ENCODE measurements at places on chromosomes 13 and 19.
A peak's percentile ranks its signal among the peaks of the same experiment; 100 is the strongest.

GRCh38 chr13:23074075-23074828, 106.5 kb upstream of the SGCG start:
- no peak for DNase-seq

DNA sequence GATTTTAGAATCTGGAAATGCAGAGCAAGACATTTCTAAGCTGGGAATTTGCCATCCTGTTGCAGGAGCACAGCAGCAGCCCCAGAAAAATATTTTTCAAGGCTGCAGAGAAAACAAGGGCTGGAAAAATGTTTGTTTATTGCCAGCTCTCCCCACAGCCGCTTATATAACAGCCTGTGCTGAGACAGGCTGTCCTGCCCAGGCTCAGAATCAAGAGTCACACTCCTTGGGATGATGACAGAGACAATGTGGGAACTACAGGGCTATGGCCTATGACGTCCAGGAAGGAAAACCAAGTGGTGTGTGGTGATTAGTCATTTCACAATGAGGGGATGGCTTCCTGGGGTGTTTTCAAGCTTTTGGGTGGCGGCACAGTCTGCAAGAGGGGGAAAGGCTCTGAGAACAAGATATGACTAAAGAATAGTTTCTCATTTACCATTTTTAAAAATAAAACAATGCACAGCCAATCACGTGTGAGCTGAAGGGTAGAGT, 136.3 kb upstream of the SERP2 start:
- DNase-seq = peak; percentile 92

DNA sequence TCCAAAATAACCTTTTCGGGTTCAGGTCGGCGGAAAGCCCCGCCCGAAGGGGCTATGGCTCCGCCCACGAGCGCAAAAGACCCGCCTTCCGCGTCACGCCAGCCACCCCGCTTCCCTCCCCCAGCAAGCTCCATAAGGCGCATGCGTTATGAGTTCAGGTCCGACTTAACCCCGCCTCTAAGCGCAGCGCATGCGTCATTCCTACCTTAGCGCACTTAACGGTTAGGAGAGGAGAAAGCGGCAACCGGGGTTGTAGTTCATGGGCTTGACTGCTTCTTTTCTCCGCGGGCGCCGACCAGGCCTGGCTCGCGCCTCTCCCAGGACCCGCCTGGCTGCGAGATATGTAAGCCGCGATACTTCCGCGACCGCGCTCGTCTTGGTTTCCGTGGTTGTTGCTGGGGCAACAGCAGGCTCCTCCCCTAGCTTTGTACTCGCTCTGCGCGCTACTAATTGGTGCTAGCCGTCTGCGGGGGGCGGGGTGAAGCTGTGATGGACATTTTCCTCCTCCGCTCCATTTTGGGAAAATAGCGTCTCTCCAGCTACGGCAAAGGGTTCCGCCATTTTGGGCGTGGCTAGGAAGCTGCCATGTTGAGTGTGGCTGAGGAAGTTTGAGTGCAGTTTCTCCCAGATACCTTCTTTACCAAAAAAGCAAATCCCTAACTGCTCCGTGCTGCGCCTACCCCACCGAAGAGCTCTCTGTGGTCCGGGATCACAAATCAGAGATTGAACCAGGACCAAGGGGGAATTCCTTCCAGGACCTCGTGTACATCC, at the start of gene B9D2:
B9D2 (minus strand) TSS at position 397 of the 771 bp plus-strand sequence. CDS start 630 bp downstream, outside the sequence.
- peak; percentile 92 for DNase-seq

GRCh38 chr19:15672580-15673175, at the start of gene CYP4F12:
Gene CYP4F12 (plus strand): TSS chr19:15673087. CDS start chr19:15673530, 443 bp downstream.
- no peak for DNase-seq

- no peak for DNase-seq
Measured at GRCh38 chr13:74978591-74978990, 503.4 kb downstream of the TBC1D4 start.

- DNase-seq = no peak
Measured at GRCh38 chr19:27774337-27774736, 1438.6 kb downstream of the UQCRFS1 start.

DNA sequence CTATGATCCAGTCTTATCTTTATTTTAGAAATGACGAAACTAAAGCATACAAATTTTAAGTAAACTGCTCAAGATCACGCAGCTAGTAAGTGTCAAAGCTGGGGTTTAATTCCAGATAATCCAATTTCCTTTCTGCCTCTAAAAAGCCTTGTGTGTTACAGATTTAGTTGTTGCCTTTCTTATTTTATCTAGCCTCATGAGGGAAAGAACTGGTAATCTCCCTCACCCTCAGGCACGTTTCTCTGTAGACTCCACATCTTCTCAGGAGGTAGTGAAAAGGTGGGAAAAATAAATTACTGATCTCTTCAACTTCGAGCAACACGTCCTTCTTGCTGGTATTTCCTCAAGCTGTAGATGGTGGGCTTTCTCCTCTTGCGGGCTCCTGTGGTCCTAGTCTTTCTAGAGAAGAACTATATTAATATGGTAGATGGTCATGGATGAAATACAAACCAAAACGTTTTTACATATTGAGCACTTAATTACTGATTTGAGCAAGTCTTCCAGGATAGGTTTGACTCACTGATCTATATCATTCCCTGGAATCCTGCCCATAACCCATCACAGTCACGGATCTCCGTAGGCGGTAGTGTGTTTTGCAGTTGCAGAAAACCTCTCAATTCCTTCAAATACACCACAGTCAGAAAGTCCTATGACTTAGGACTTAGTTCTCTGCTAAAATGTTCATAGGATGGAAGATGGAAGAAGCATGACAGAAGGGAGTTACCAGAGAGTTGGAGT, 519.5 kb downstream of the DCT start:
- peak; percentile 65 for DNase-seq

- DNase-seq = peak; percentile 87
Measured at GRCh38 chr13:99307648-99308339, 595 bp upstream of the GPR183 start.

DNA sequence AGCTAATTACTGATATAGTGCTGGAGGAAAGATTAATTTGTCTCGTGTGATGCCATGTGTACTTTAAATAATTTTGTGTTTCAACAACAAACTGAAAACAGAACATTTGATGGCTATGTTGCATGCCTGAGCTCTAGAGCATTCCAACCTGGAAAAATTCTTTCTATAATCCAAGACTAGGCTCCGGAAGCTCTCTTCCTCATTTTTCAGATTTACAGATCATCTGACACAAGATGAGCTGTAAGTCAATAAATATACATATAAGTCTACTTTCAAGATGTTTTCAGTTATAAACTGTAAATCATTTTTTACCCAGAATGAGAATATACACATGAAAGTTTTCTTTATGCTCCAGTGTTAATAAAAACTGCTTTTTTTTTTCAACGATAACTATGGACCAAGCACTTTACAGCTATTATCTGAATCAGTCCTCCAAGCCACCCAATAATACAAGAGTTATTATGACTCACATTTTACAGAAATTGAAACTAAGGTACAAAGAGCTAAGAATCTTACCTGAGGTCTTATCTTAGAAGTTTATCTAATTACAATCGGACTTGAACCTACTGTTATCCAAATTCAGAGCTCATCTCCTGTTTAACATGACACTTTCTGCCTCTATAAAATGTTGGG, 6.4 kb upstream of the FOXO1 start:
- DNase-seq = no peak

DNA sequence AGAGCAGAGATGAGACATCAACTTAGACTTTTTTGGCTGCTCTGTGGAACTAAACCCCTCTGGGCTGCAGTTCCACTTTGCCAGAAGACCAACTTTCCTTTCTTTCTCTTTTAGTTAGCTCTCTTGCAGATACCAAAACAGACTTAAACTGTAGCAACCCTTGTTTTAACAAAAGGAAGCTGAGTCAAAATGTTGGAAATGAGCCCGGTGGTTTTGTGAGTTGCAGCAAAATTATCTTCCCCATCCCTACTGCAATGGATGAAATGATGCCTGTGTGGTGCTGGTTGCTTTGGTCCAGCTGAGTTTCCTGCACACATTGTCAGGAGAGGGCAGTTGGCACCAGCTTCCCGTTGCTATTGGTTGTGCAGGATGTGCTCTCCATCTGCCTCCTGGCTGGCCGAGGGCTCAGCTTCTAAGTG, 115.3 kb downstream of the LRCH1 start:
- peak; percentile 91 for DNase-seq

- no peak for DNase-seq
Measured at GRCh38 chr13:33617055-33617454, 200.9 kb upstream of the RFC3 start.

- DNase-seq = peak; percentile 28
Measured at GRCh38 chr13:77492982-77493381, 42.5 kb upstream of the SCEL start.

GRCh38 chr13:101291646-101292515, 124.4 kb downstream of the NALCN start:
- no peak for DNase-seq

DNA sequence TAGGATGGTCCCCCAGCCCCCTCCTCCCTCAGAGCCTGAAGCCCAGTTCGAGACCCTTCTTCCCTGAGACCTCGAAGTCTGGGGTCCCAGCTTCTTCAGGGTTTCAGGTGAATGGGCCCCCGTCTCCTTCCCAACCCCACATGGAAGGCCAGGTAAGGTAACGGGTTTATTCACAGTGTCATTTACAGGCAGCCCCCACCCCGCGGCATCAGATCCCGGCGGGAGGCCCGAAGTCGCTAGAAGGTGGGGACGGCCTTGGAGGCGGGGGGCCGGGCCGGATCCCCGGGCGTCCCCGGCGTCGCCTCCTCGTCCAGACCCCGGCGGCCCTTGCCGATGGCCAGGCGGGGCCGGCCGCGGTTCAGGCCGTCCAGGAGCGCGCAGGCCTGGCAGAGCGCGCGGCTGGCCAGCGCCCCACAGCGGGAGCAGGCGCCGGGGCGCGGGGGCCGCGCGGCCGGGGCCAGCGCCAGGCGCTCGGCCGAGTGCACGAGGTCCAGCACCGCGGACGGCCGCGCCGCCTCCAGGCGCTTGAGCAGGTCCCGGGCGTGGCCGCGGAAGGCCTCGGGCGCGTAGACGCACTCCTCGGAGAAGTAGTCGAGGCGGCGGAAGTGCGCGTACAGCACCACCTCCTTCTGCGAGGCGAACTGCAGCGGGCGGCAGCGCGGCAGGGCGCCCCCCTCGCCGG, 9.7 kb downstream of the CTU1 start:
- DNase-seq = no peak

- no peak for DNase-seq
Measured at GRCh38 chr19:13228561-13228960, 78.3 kb downstream of the IER2 start.

DNA sequence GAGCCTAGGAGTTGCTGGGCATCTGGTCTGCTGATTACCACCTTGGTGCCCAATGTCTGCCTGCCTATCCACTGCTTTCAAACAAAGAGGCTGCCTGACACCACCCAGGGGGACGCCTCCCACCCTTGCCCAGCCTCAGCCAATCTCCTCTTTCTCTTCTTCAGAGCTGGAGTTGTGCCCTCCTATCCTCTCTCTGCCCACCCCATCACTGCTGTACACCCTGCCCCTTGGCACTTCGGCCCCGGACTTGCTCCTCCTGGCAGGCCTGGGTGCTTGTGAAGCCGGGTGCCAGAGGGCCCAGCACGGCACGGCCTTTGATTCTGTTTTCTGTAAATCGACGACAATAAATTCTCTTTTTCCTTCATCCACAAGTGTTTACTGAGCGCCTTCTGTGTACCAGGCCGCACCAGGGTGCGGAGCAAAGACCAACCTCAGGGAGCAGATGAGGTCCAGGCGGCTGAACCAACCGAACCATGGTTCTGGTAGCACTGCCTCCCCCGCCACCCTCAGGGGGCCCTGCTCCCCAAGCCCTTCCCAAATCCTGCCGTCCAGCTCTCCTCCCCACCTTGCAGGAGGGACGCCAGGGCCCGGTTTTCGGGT, 5.0 kb downstream of the RNF225 start:
- no peak for DNase-seq

- DNase-seq = no peak
Measured at GRCh38 chr13:94968040-94968756, 255.9 kb upstream of the SOX21 start.

DNA sequence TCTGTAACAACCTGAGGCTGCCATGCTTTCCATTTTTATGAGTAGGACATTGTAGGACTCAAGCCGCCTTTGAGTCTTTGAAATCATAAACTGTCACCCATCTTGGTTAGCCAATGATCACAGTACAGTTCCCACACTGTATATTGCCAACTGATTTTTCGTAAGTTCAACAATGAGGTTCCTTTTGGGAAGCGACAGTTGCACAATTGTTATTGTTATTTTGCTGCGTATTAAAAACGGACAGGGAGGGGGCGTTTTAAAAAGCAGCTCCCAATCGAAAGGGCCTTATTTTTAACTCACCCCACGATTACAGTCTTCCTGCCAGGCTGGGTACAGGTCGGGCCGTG, 601 bp downstream of the SLC46A3 start:
- no peak for DNase-seq

- DNase-seq = no peak
Measured at GRCh38 chr13:110455444-110455843, 106.1 kb downstream of the RAB20 start.

GRCh38 chr13:29005763-29006120, 185.6 kb downstream of the MTUS2 start:
- DNase-seq = no peak

GRCh38 chr19:55208880-55209692, at the start of gene PTPRH:
Gene PTPRH (minus strand): TSS chr19:55209501. CDS start chr19:55209433, 68 bp downstream.
- no peak for DNase-seq

DNA sequence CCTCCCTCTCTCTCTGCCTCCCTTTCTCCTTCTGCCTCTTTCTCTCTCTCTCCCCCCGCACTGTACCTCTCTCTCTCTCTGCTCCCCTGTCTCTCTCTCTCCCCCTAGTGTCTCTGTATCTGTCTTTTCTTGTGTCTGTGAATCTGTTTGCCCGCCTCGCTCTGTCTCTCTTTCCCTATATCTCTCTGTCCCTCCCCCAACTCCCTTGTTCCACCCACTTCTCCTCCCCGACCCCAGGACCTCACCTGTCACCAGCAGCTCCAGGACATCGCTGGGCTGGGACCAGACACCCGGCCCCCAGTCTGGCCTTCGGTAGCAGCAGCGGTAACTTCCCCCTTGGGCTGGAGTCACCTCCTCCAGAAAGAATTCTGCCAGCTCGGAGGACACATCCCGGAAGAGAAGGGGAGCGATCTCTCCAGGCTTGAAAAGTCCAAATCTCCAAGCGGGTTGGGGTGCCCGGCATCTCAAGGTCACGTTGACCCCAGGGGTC, 3.9 kb downstream of the OSCAR start:
- DNase-seq = peak; percentile 42

DNA sequence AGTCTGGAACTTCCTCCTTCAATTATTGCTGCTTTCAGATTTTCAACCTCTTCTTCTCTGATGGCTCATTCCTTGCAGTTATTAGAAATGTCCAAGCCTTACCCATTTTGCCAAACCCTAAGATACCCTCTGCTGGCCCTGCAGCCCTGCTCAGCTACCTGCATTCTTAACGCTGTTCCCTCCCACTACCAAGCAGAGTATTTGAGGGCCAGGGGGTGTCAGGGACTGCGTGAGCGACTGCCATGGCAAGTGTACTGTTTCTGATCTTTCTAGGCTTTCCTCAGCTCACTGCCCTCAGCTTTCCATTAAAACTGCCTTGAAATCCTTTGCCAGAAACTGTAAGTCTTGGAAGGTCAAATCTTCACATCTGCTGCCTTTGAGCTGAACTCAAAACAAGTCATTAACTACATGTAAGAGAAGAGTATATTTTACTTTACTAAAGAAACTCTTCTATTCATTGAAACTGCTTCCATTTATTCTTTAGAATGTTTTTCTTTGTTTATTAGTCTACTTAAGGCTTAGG, 41.0 kb downstream of the HS6ST3 start:
- DNase-seq = no peak

Data from astrocyte (in vitro differentiated cells and primary cell).